Mesothelial cell of epicardium (in vitro differentiated cells): ENCODE measurements at places on chromosomes 12 and 14. TPM values are rescaled to one million over a fixed set of nuclear protein-coding genes. Genes with fewer than 3 reads are reported as not detected.

- DNase-seq = no peak
Observed at GRCh38 chr12:51847643-51848325, 734 bp downstream of the FIGNL2 start.

DNA sequence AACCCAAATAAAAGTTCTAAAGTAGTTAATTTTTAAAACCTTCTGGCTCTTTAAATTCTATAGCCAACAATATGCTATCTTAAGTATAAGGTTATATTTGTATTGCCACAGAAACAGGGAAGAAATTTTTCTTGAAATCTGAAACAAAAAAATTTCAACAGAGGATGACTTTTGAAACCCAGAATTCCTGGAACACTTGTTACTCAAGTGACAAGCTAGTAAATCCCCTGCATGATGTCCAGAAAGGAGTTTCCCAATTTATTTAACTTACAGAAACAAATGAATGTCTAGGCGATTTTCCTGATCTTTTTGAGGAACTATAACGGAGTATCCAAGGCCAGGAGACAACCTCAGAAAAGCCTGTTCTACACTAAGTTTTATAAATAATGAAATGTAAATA, 69.6 kb downstream of the SLC41A2 start:
- no peak for DNase-seq

DNA sequence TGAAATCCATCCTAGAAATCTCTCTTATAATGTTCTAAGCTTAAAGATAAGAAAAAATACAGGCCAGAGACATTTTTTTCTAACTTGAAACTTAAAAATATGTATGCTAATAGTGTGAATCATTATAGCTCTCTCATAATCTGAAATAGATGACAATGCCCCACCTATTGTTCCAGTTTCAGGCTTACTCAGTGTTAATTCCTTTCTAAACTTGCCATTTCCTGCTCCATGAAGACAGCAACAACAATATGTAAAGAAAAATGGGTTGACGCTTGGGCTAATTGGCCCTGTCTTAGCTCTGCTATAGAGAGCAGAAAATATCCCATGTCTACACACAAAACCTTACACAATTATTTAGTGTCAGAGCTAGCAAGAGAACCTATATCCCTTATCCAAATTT, 37.1 kb downstream of the LMO3 start:
- DNase-seq = no peak

The CRACR2A gene
- total RNA-seq = 1.0 to 1.2 TPM (median 1.1 TPM) in 3 replicates

The KLHDC1 gene
- 4.9 to 6.6 TPM (median 6.6 TPM) in 3 replicates for total RNA-seq

DNA sequence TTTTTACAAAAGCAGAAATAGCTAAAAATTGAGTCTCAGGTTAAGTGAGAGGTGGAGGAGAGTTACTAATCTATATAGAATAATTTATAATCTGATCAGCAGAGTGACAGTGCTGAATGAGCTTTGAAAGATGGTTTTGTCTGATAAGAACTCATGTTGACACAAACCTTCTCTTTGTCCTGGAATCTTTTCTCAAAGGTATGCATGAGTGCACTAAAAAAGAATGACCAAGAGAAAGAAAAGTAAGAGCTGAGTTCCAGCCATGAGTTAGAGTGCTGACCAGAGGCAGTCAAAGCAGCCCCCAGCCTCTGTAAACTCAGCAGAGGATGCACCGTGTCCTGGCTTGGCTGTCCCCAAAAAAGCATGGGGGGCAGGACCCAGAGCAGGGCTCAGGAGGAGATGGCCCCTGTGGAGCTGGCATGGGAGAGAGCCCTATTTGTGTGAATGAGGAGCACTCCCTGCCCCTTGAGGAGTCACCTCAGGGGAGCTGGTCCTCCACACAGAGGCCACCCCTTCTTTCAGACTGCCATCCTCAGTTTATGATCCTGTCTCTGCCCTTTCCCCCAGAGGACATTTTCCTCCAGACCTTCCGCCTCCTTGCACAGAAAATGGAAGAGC, 129.8 kb downstream of the SEC23A start:
- no peak for DNase-seq

The CLMN gene
- total RNA-seq = 114 to 120 TPM (median 117 TPM) in 3 replicates

The GUCY2C gene
- total RNA-seq = 0.07 to 0.09 TPM (median 0.09 TPM) in 3 replicates

DNA sequence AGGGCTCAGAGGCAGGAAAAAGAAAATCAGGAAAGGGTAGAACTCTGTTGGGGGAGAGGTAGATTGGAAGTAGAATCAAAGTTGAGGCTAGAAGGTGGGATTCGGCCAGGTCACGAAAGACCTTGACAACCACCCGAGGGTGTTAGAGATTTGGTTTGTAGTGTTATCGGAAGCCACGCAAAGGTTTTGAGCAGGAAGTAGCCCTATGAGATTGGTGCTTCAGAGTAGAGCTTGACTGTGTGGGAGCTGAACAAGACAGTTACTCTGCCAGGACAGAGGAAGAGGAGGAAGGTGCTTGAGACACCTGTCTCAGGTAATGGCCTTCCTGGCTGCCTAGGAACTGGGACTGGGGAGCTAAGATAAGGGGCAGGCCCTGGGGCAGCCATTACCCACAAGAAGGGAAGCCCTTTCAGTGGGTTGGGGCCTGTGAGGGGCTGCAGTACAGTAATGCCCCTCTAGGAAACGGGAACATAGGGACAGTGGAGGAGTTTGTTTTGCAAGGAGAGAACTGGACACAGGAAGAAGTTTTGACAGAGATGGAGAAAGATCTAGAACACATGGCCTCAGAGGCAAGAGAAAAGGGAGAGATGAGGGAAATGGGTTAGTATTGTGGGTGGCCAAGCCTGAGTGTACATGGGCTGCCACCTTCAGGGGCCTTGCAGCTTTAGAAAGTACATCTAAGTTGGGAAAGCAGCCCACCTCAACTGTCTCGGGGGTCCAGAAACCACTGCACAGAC, 73.5 kb downstream of the RIN3 start:
- no peak for DNase-seq

GRCh38 chr12:57476993-57477709, 2.5 kb downstream of the ARHGAP9 start:
- no peak for DNase-seq

DNA sequence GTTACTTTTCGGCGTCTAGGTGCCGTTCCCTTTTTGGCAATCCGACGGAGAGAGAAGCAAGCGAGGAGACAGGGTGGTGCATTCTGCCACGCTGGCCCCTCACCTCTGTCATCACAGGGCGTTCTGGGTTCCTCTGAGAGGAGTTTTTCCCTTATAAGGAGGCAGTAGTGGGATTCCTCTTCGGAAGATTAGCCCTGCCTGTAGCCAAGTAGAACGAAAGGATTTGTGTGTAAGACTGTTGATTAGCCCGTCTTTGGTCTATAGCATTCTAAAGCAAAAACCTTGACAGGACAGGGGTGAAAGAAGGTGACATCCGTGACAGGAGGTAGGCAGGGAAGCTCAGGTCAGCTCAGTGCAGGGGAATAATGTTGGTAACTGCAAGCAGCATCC, 9.1 kb upstream of the NEMF start:
- no peak for DNase-seq

The RAB35 gene
- total RNA-seq = 28.1 to 36.5 TPM (median 33.2 TPM) in 3 replicates

GRCh38 chr12:93360688-93361087, 17.0 kb upstream of the NUDT4 start:
- DNase-seq = no peak

DNA sequence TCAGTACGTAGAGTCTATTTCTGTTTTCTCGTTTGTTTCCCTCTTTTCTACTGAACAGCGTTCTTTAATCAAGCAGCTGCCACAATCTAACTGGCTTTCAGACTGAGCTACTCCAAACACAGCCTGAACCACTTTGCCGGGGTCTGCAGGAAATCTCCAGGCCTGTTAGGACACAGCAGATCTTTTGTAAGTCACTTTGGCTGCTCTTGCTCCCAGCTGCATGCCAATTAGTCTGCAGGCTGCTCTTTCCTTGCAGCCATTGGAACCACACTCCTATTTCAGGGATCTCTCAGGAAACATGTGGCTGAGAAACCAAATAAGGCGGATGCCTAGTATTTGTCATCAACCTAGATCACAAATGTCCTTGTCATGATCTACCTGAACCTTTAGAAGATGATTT, 73.6 kb downstream of the TMTC1 start:
- DNase-seq = no peak
